ENCODE measurements at places on chromosomes 13 and 19. TPM values are rescaled to one million over a fixed set of nuclear protein-coding genes. Genes with fewer than 3 reads are reported as not detected.

The TSKS gene
- not detected for polyA plus RNA-seq

The COX6B2 gene
- 4.5 TPM for polyA plus RNA-seq

The IPO5 gene
- 34.1 TPM for polyA plus RNA-seq

The SDHAF1 gene
- 28.6 TPM for polyA plus RNA-seq

The CABP5 gene
- not detected for polyA plus RNA-seq

The NLRP11 gene
- polyA plus RNA-seq, result not detected

DNA sequence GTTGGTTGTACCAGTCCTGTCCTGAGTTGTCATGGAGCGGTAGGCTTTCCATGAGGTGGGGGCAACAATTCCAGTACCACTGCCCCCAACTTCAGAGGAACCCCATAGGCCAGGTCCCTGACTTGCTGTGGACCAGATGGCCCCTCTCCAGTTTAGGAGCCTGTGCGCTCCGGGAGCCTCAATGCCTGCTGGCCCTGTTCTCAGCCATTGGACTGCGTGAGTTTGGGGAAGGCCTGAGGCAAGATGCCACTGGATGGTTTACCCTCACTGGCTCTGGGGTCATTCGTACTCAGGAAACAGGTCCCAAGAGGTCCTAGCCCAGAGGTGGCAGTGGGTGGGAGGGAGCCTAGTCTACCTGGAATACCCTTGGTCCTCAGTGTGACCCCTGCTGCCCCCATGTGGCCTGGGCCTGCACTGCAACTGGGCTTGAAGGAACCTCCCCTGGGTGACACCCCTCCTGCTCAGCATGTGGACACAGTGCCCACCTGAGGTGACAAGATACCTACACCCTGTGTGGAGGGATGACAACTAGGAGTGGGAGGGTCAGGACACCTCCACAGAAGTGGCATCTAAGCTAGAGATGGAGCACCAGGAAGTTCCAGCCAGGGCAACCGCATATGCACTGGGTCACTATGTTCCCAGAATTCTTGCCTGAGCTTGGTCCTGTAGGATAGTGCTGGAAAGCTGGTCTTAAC is 6.0 kb upstream of the PRR19 start:
- H3K4me1 ChIP-seq, result peaks cover 2% of the 10 kb centered on the region
- no peaks in the 10 kb centered on the region for H3K36me3 ChIP-seq
- H3K27me3 ChIP-seq, result no peaks in the 10 kb centered on the region

DNA sequence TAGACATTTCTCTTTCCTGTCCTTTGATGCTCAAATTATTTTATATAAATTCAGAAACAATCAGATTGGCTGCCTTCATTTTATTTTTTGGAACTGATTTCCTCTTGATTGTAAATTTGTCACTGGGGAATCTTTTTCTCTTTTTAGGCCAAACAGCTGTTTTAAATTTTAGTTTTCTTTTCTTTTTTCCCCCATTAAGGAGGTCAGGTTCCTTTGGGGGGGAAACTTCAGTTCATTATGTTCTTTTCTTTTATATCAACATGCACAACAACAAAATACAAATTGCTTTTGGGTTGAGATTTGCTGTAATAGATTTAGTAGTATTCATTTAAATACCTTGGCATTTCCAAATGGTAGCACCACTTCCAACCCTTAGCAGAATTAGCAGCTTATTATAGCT is 264.8 kb upstream of the SPRY2 start:
- H3K4me3 ChIP-seq, result no peak overlapping the region
- H3K4me1 ChIP-seq, result no peaks in the 10 kb centered on the region
- H3K27me3 ChIP-seq, result no peaks in the 10 kb centered on the region
- no peaks in the 10 kb centered on the region for H3K36me3 ChIP-seq
- H3K27ac ChIP-seq, result no peak overlapping the region

- H3K27me3 ChIP-seq, result no peaks in the 10 kb centered on the region
- DNase-seq, result no peak
- no peaks in the 10 kb centered on the region for H3K36me3 ChIP-seq
Measured at GRCh38 chr13:113952151-113952982, 21.5 kb downstream of the C13orf46 start.

DNA sequence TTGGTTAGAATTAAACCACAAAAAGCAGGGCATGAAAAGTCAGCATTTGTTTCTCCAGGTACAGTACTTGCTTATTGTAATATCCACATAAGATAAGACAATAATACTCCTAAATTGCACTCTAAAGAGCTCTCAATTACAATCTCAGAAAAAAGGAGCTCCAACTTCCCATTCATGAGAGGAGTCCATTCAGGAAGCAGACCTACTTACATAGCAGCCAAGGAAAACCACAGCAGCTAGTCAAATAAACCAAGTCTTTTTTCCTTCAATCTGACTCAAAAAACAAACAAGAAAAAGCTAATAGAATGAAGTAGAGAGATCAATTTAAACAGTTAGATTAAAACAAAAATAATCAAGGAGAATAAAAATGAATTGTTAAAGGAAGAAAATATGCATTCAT is 885.2 kb upstream of the SLITRK6 start:
- no peaks in the 10 kb centered on the region for H3K27me3 ChIP-seq
- H3K4me1 ChIP-seq, result no peaks in the 10 kb centered on the region
- no peak for DNase-seq
- H3K27ac ChIP-seq, result no peak overlapping the region
- no peak overlapping the region for H3K4me3 ChIP-seq

- H3K4me1 ChIP-seq, result peaks cover 18% of the 10 kb centered on the region
- no peak overlapping the region for H3K4me3 ChIP-seq
- DNase-seq, result no peak
- no peak overlapping the region for H3K27ac ChIP-seq
- H3K36me3 ChIP-seq, result no peaks in the 10 kb centered on the region
Measured at GRCh38 chr13:33263976-33264619, 21.5 kb downstream of the STARD13 start.
